DND-41 (cell line): ENCODE measurements at places on chromosomes 3 and 15.

GRCh38 chr3:136639069-136639468, 113.1 kb downstream of the STAG1 start:
- no peak overlapping the region for H3K27ac ChIP-seq
- no peak overlapping the region for H3K4me3 ChIP-seq
- no peaks in the 10 kb centered on the region for H3K4me1 ChIP-seq
- H3K36me3 ChIP-seq, result no peaks in the 10 kb centered on the region

DNA sequence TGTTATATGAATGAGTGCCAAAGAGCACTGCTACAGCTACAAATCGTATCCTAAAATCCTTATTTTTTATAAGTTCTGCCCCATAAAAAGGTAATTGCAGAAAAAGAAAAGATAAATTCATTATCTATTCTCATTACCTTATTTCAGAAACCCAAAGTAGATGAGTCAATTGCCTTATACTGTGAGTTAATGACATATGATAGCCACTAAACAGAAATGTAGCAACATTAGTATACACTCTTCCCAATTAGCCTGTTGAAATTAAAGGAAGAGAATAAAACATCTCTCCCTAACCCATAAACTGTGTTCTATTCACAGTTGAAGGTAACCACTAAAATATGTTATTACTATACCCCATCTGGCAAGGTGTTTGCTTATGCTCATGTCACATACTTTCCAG, 11.0 kb downstream of the TBL1XR1 start:
- H3K27ac ChIP-seq, result no peak overlapping the region
- H3K4me3 ChIP-seq, result no peak overlapping the region
- no peak for DNase-seq
- H3K27me3 ChIP-seq, result no peaks in the 10 kb centered on the region

GRCh38 chr15:29410338-29410737, 140.7 kb upstream of the NSMCE3 start:
- no peak overlapping the region for H3K27ac ChIP-seq
- no peaks in the 10 kb centered on the region for H3K4me1 ChIP-seq
- no peak for DNase-seq
- H3K27me3 ChIP-seq, result no peaks in the 10 kb centered on the region
- no peak overlapping the region for H3K4me3 ChIP-seq
- no peaks in the 10 kb centered on the region for H3K36me3 ChIP-seq

- H3K4me3 ChIP-seq, result no peak overlapping the region
- H3K36me3 ChIP-seq, result no peaks in the 10 kb centered on the region
- DNase-seq, result no peak
- H3K27me3 ChIP-seq, result no peaks in the 10 kb centered on the region
- no peaks in the 10 kb centered on the region for H3K4me1 ChIP-seq
- H3K27ac ChIP-seq, result no peak overlapping the region
Observed at GRCh38 chr15:86744198-86744780, 664.6 kb downstream of the AGBL1 start.

DNA sequence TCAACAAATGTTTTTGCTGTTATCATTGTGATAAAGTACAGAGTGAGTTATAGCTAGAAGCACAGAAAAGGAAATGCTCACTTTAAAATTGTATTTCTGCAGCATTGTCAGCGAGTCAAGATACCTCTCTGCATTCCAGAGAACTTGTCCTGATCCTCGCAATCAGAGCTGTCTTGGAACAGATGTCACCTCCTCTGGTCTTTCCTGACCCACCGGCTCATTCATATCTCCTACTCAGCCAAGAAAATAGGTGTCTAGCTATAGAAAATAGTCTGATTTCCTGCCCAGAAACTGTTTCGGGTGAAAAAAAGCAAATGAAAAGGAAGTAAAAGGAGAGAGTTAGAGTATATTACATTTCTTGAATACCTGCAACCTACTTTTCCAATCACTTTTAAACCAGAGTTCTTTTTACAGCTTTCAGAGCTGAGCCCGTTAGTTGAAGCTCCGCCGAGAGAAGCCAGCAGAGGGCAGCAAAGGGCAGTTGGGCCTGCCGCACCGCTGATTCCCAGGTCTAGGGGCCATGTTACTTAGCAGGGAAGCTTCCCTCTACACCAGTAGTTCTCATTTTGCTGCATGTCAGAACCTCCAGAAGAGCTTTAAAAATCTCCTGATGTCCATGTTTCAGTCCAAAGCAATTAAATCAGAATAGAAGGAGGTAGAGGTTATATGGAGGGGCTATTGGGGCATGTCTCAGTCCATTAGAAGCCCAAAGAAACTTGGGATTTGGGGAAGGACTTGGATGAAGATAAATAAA, 185.7 kb upstream of the THRB start:
- DNase-seq, result peak; percentile 62
- peaks cover 5% of the 10 kb centered on the region for H3K27me3 ChIP-seq
- no peaks in the 10 kb centered on the region for H3K36me3 ChIP-seq

DNA sequence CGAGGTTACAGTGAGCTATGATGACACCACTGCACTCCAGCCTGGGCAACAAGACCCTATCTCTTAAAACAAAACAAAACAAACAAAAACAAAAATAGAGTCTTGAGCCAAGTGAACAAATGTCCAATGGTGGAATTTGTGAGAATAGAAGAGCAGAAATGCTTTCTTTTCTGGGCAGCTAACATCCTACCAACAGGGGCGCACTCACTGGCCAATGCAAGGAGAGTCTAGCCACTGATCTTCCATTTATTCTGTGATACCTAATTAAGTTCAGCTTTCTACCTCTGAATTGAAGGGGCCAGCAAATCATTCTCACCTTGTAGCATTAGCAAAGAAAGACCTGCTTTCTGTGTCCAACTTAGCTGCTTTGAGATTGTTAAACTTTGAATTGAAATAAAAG, 301.9 kb upstream of the NR2F2 start:
- no peaks in the 10 kb centered on the region for H3K27me3 ChIP-seq
- H3K4me1 ChIP-seq, result no peaks in the 10 kb centered on the region
- H3K4me3 ChIP-seq, result no peak overlapping the region
- DNase-seq, result no peak
- H3K27ac ChIP-seq, result no peak overlapping the region

DNA sequence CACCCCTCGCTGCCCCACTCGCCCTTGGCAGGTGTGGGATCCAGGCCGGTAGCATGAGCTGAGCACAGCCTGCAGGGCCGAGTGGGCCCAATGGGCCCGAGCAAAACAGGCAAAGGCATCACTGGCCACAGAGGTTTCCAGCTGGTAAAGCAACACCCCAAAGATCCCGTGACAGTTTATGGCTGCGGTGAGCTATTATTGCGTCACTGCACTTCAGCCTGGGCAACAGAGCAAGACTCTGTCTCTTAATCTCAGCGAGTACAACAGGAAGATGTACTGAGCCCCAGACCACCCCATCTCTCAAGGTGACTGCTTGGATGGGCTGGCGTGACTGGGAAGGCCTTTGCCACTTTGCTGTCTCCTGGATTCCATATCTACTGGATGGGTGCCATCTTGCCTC, 4.3 kb downstream of the JMJD7 start:
- H3K36me3 ChIP-seq, result peaks cover 7% of the 10 kb centered on the region; the same call in 1 of the 2 replicates
- DNase-seq, result no peak

GRCh38 chr3:157330206-157330605, 106.4 kb upstream of the PTX3 start:
- no peaks in the 10 kb centered on the region for H3K27me3 ChIP-seq
- DNase-seq, result no peak
- H3K4me3 ChIP-seq, result no peak overlapping the region
- H3K36me3 ChIP-seq, result no peaks in the 10 kb centered on the region
- H3K4me1 ChIP-seq, result no peaks in the 10 kb centered on the region

- no peak for DNase-seq
- no peak overlapping the region for H3K27ac ChIP-seq
- no peaks in the 10 kb centered on the region for H3K4me1 ChIP-seq
- no peak overlapping the region for H3K4me3 ChIP-seq
Observed at GRCh38 chr3:149765762-149766334, 13.6 kb upstream of the COMMD2 start.

DNA sequence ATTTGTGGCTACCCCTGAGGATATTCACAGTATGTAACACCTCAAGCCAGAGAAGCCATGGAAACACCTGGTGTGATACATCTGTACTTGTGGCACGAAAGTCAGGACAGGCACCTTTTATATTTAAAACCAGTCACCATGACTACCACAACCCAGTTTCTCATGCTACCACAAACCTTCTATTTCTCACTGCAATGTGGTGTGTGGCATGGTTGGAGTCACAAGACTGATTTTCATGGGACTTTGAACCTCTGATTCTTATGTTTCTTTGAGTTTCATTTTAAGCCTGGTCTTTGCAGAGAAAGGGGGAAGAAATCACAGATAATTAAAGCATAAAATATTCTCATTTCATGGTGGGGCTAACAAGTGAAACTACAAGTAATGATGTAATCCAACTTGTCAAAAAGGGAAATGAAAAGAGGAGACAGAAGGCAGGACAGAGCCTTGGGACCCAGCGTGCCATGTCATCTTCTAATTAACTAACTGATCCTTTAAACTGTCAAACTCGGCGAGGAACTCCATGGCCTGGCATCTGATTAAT, 175.9 kb downstream of the PDZRN3 start:
- H3K27ac ChIP-seq, result no peak overlapping the region
- DNase-seq, result no peak
- no peaks in the 10 kb centered on the region for H3K4me1 ChIP-seq
- peaks cover 20% of the 10 kb centered on the region for H3K27me3 ChIP-seq
- no peaks in the 10 kb centered on the region for H3K36me3 ChIP-seq

GRCh38 chr3:188695241-188695640, 476.5 kb upstream of the TPRG1 start:
- H3K27me3 ChIP-seq, result no peaks in the 10 kb centered on the region
- DNase-seq, result no peak
- no peak overlapping the region for H3K4me3 ChIP-seq
- no peaks in the 10 kb centered on the region for H3K4me1 ChIP-seq
- no peak overlapping the region for H3K27ac ChIP-seq

- no peak overlapping the region for H3K27ac ChIP-seq
- no peak overlapping the region for H3K4me3 ChIP-seq
- no peak for DNase-seq
Observed at GRCh38 chr3:65210026-65210814, 522.4 kb upstream of the ADAMTS9 start.

DNA sequence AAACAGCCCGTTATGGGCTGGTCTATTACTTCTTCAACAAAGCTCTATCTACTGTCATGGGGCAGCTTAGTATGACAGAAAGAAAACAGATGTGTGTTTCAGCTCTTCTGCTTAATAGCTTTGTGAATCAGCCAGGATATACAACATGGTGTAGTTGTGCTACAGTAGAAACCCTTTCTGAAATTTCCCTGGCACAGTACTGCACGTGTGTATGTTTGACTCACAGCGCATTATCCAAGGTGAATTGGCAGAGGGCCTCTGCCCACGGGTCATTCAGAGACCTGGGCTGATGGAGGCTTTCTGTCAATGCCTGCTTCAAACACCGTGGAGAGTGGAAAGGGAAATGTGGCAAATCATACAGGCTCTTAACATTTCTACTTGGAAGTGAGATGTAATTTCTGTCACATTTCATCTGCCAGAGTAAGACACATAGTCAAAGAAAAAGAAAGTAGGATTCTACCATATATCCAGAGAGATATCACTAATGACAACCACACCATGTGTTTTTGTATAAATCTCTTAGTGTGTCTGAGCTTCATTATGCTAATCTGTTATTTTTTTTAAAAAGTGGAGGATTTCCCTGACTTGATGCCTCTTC, 505.1 kb downstream of the CNTN4 start:
- no peak overlapping the region for H3K27ac ChIP-seq
- no peaks in the 10 kb centered on the region for H3K36me3 ChIP-seq
- no peak overlapping the region for H3K4me3 ChIP-seq
- no peaks in the 10 kb centered on the region for H3K27me3 ChIP-seq
- no peaks in the 10 kb centered on the region for H3K4me1 ChIP-seq

DNA sequence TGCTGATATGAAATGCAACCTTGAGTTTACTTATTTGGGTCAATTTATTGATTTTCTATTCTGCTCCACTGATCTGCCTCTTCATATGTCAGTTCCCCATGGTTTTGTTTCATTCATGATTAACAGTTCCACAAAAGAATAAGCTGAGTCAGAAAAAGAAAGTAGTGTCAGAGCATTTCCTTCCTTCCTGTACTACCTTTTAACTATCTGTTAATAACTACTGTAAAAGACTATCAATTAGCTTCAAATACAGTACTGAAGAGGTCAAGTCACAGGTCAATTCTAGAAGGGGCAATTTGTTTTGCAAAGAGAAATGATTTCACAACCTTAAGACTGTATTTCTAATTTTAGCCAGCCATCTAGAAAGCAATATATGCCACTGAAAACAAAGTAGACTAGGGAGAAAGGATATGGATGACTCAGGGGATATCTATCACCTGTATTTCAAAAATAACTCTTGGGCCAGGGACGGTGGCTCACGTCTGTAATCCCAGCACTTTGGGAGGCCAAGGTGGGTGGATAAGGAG, 129.5 kb downstream of the TFDP2 start:
- peaks cover 52% of the 10 kb centered on the region for H3K36me3 ChIP-seq
- H3K27me3 ChIP-seq, result no peaks in the 10 kb centered on the region
- H3K4me3 ChIP-seq, result no peak overlapping the region
- DNase-seq, result no peak

GRCh38 chr15:29100486-29101000, 169.1 kb downstream of the NSMCE3 start:
- H3K36me3 ChIP-seq, result no peaks in the 10 kb centered on the region
- H3K4me3 ChIP-seq, result no peak overlapping the region
- no peak overlapping the region for H3K27ac ChIP-seq
- DNase-seq, result no peak
- H3K27me3 ChIP-seq, result no peaks in the 10 kb centered on the region

DNA sequence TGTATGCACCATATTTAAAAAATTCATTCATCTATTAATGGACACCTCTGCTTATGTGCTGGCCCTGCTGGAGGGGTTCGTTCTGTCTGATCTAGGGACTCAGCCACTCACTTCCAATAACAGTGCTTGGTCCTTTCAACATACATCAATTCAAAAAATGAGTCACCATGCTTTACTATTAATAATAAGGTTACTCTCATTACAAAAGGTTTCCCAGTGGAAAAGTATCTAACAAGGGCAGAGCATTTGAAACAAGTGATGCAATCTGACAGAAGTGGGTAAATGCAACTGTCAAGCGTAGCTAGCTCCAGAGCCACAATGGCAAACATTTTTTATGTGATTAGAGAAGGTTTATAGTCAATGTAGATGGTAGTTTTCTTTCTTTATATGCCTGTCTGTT, 67.9 kb upstream of the TNIK start:
- no peak overlapping the region for H3K27ac ChIP-seq
- H3K4me1 ChIP-seq, result no peaks in the 10 kb centered on the region

DNA sequence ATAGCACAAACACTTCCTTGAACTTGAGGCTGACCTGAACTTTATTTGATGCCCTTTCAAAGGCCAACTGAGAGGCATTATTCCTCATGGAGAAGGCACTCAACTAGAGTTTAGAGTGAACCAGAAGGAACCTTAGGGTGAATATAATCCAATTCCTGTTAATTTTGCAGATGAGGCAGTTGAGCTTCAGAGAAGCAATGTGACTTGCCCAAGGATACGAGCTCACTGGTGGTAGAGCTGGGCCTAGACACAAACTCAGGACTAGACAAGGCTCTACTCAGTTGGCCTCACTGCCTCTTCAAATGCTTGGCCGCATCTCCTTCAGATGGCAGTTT, 172.7 kb upstream of the ADAMTS9 start:
- H3K27me3 ChIP-seq, result no peaks in the 10 kb centered on the region
- peaks cover 23% of the 10 kb centered on the region for H3K4me1 ChIP-seq
- no peaks in the 10 kb centered on the region for H3K36me3 ChIP-seq
- H3K4me3 ChIP-seq, result no peak overlapping the region

GRCh38 chr15:100705841-100706240, 103.5 kb downstream of the ASB7 start:
- no peaks in the 10 kb centered on the region for H3K4me1 ChIP-seq
- DNase-seq, result no peak
- H3K36me3 ChIP-seq, result no peaks in the 10 kb centered on the region
- no peaks in the 10 kb centered on the region for H3K27me3 ChIP-seq
